Effector memory CD4-positive, alpha-beta T cell (primary cell): ENCODE measurements at places on chromosomes 4 and X.

DNA sequence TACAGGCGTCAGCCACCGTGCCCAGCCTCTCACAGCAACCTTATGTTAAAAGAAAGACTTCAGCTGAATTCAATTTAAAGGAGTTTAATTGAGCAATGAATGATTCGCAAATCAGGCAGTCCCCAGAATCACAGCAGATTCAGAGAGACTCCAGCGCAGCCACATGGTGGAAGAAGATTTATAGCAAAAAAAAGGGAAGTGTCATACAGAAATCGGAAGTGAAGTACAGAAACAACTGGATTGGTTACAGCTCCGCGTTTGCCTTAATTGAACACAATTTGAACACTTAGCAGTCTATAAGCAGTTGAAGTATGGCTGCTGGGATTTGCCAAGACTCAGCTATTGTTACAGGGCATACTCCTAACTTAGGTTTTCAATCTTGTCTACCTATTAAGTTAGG lies 19.8 kb downstream of the CENPVL3 start:
- DNase-seq, result no peak

DNA sequence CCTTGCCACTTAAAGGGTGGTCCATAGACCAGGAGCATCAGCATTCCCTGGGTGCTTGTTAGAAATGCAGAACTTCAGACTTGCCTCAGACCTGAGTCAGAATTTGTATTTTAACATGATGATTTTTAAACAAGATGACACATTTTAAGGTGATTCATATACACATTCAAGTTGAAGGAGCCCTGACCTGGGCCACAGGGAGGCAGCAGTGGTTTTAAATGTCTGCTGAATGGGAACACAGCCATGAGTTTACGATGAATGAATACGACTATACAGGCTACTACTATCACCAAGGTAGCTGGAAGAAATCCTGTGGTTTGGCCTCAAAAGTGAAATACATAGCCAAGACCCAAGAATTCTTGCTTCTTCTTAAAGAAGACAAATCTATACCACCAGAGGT lies 2.9 kb downstream of the HDAC8 start:
- DNase-seq, result no peak

- DNase-seq, result no peak
Observed at GRCh38 chrX:107561468-107562215, 66.7 kb upstream of the PRPS1 start.

DNA sequence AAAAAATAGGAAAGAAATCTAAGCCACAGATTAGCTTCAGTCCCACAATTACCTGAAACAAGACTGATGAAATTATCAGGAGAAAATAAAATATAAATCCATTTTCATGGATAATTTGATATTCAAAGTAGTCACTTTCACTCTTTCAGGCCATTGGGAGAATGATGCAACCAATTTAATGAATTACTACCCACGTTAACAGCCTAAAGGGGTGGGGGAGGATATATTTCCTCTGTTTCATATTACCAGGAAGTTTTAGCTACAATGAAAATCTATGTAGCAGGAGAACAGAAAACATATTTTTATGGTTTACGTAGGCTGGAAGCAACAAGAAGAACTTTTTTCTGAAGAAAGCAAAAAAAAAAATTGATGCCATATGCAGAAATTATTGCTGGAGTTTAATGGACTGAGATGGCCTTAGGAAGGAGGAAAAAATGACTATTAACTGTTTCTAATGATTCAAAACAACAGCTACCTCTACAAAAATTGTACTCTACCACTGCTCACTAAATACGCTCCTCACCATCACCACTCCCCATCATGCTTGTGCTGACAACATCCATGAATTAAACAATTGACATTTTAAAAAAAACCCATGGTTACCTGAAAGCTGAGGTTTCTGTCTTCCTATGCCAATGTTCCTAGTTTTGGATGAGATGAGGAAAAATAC lies 100.9 kb downstream of the CXXC4 start:
- no peak for DNase-seq

- DNase-seq, result no peak
Observed at GRCh38 chrX:120617996-120618630, 11.7 kb downstream of the C1GALT1C1 start.

- DNase-seq, result no peak
Observed at GRCh38 chrX:45372151-45372550, 171.5 kb upstream of the DIPK2B start.

GRCh38 chr4:169142391-169142790 lies 128.4 kb downstream of the SH3RF1 start:
- no peak for DNase-seq

DNA sequence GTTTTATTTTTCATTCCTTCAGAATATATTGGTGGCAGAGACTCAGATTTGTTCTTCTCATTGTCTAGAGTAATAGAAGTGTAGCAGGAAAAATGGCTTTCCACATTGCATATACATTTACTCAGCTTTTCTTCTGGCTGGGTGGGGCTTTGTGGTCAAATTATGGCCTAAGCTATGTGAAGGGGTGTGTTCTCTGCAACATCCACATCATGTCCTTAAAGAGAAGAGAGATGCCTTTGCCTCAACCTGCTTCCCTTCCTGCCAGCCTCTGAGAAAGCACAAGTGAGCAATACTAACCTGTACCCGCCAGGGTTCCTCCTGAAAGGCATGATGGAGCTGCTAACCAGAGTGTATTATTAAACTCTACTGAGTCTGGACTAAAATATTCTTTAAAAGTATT lies 695.6 kb upstream of the FAM241A start:
- DNase-seq, result no peak

- no peak for DNase-seq
Observed at GRCh38 chrX:63740382-63740781, 44.6 kb downstream of the ARHGEF9 start.

DNA sequence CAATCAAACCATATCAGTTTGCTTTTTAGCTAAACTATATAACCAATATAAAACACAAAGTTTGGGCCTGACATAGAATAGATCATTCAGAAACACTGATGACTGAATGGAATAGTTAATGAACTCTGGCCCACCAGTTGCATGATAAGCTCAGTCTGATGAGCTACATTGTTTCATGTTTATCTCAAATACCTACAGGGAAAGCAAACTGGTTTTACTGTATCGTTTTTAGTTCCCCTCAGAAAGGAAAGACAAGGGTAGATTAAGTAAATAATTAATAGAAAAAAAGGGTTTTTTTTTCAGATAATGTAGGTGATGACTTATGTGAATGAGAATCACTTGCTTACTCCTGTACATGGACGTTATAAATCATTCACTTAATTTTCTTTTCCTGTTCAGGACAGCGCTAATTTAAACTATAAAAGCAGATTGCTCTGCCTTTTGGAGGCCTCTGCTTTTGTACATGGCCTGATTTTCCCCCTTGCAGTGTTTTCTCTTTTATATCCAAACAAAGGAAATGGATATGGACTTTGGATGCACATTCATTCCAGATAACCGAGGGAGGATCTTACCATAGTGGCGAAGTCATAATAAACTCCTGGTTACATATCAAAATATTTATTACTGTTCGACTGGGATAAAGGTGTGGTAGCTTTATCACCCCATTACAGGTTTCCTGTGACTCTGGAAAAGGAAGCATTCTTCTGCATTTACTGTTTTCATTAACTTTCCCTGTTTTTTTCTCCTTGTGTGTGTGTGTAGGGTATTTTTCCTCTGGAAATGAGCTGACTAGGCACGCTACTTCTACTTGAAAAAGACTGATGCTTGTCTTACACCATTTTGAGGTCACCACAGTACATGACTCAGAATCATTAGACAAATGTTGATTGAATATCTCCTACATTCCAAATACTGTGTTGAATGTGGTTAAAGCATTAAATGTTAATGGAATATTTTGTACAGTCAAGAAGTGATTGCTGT lies 373.1 kb upstream of the HS3ST1 start:
- DNase-seq, result no peak

- DNase-seq, result no peak
Observed at GRCh38 chrX:99750721-99751120, 659.4 kb downstream of the PCDH19 start.

GRCh38 chrX:103783971-103784370 lies 7.3 kb downstream of the PLP1 start:
- DNase-seq, result no peak

DNA sequence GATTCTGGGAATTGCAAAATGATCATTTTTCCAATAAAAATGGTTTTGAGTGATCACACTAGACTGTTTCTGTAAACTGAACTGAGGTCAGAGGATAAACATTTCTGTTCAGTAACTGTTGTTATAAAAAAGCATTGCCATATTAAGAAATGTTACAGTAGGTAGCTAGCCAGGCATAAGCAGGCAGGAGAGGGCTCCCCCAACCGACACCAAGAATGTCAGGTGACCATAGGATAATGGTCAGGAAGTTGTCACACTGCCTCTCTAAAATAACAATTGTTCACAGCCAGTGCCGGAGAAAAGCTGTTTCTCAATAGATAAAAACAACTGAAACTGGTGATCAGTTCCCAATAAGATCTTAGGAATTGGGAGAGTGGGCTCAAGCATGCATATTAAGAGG lies 306.2 kb upstream of the SLIT2 start:
- no peak for DNase-seq

GRCh38 chrX:68431836-68432235 lies 1.5 kb downstream of the OPHN1 start:
- no peak for DNase-seq

GRCh38 chrX:136198010-136198409 lies 50.7 kb downstream of the FHL1 start:
- DNase-seq, result no peak

- no peak for DNase-seq
Observed at GRCh38 chr4:38669208-38669607, 5.2 kb downstream of the KLF3 start.

GRCh38 chr4:153181293-153181692 lies 22.9 kb upstream of the TRIM2 start:
- DNase-seq, result no peak

DNA sequence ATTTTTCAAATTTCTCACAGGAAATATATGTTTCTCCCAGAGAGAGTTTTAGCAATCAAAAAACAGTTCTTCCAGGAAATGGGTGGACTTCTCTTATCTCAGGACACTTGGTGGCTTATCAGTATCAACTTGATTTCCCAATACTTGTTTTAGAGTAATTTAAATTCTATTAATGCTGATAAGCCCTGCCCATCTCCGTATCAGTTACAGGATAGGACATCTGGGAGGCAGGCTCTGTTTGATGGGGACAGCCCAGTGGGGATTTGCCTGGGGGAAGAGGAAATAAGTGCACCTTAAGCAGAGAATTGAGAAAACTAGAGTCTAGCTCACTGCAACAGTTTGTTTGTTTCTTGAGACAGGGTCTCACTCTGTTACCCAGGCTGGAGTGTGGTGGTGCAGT lies 43.2 kb upstream of the PDGFRA start:
- no peak for DNase-seq

- DNase-seq, result no peak
Observed at GRCh38 chr4:156929386-156930105, 42.1 kb downstream of the PDGFC start.

DNA sequence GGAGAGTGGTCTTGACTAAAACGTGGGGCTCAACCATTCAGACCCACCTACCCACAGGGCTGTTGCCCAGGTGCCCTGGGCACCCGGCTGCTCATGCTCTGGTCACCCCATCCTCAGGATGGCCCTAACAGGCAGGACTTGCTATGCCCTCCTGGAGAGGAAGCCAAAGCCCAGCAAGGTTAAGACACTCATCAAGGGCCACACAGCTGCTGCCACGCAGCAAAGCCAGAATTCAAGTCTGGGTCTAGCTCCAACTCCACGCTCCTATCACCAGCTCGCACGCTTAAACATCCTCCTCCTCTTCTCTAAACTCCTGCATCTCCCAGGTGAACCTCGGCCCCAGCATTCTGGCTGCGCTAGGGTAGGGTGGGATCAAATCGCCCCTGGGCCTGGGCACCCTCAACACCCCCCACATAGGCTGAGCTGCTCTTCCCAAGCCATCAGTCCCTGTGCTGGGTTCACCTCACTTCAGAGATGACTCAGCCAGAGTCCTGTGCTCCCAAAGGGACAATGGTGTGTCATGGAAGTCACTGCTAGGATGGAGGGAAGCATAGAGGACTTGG lies 54.1 kb downstream of the PPP2R2C start:
- no peak for DNase-seq
